ENCODE measurements at places on chromosomes 4 and X.

GRCh38 chr4:156186111-156186510, 232.4 kb upstream of the CTSO start:
- no peaks in the 10 kb centered on the region for H3K36me3 ChIP-seq
- H3K27ac ChIP-seq = no peak overlapping the region
- H3K4me3 ChIP-seq = no peak overlapping the region
- no peak for DNase-seq
- no peaks in the 10 kb centered on the region for H3K4me1 ChIP-seq

- H3K4me1 ChIP-seq = no peaks in the 10 kb centered on the region
- H3K27me3 ChIP-seq = no peaks in the 10 kb centered on the region
- no peak for DNase-seq
- H3K27ac ChIP-seq = no peak overlapping the region
- no peaks in the 10 kb centered on the region for H3K36me3 ChIP-seq
- H3K4me3 ChIP-seq = no peak overlapping the region
These were observed 116.5 kb downstream of the CFAP299 start for GRCh38 chr4:80452055-80452454.

- no peak overlapping the region for H3K4me3 ChIP-seq
- no peak overlapping the region for H3K27ac ChIP-seq
- DNase-seq = no peak
These were observed 78.1 kb upstream of the TRIM2 start for GRCh38 chr4:153126137-153126536.

DNA sequence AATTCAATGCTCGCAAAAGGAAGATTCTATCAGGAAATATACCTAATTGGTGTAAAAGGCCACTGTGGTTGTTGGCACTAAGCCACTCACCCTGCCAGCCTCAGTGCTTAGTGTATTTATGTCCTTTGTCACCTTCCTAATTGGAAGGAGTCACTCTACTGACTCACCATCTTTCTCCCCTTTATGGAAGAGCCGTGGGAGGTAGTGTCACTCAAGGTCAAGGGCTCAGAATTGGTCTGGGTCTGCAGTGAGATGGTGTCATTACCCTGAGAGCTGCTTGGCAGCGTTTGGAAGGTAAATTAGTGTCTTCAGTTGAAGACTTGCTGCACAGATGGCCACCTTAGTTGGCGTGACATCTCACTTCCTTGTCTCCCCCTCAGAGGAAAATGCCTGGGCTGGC, 41.7 kb upstream of the CDKN2AIP start:
- no peaks in the 10 kb centered on the region for H3K36me3 ChIP-seq
- no peak overlapping the region for H3K27ac ChIP-seq
- peaks cover 7% of the 10 kb centered on the region for H3K4me1 ChIP-seq
- DNase-seq = no peak

GRCh38 chr4:8837181-8837841, 34.3 kb downstream of the HMX1 start:
- no peaks in the 10 kb centered on the region for H3K4me1 ChIP-seq
- H3K4me3 ChIP-seq = no peak overlapping the region
- no peak overlapping the region for H3K27ac ChIP-seq
- no peaks in the 10 kb centered on the region for H3K36me3 ChIP-seq

GRCh38 chr4:118289794-118290193, 63.0 kb downstream of the PRSS12 start:
- H3K27me3 ChIP-seq = no peaks in the 10 kb centered on the region
- peaks cover 4% of the 10 kb centered on the region for H3K4me1 ChIP-seq
- H3K4me3 ChIP-seq = no peak overlapping the region
- DNase-seq = no peak
- H3K27ac ChIP-seq = no peak overlapping the region
